Activated naive CD4-positive, alpha-beta T cell treated with anti-CD3 and anti-CD28 coated beads, Interleukin-2, amount 50 U/mL, for 72 hours (primary cell): ENCODE measurements at places on chromosomes 7 and 10.

GRCh38 chr10:6456067-6456466 is 124.0 kb downstream of the PRKCQ start:
- DNase-seq: no peak

GRCh38 chr7:128459394-128459878 is 3.8 kb downstream of the HILPDA start:
- DNase-seq: peak; percentile 40

DNA sequence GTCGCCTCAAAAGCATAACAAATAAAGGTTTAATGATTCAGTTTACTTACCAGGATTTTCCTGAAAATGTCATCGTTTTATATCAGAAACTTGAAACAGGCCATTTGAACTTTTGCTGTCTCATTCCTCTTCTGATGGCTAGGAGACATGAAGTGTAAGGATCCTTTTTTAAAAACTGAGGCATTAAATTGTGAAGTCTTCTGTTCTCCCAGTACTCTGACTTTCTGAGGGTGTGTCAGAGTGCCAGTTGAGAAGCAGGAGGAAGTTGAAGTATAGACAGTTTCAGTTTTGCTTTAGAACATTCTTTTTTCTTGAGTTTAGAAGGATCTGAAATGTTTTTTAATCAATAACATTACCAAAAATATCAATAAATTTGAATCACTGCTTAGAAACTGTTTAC is at the start of gene SAMD9L:
TSS of gene SAMD9L (minus strand) at position 242 of the 400 bp plus-strand sequence. CDS start 12,414 bp downstream, outside the sequence.
- DNase-seq: no peak

DNA sequence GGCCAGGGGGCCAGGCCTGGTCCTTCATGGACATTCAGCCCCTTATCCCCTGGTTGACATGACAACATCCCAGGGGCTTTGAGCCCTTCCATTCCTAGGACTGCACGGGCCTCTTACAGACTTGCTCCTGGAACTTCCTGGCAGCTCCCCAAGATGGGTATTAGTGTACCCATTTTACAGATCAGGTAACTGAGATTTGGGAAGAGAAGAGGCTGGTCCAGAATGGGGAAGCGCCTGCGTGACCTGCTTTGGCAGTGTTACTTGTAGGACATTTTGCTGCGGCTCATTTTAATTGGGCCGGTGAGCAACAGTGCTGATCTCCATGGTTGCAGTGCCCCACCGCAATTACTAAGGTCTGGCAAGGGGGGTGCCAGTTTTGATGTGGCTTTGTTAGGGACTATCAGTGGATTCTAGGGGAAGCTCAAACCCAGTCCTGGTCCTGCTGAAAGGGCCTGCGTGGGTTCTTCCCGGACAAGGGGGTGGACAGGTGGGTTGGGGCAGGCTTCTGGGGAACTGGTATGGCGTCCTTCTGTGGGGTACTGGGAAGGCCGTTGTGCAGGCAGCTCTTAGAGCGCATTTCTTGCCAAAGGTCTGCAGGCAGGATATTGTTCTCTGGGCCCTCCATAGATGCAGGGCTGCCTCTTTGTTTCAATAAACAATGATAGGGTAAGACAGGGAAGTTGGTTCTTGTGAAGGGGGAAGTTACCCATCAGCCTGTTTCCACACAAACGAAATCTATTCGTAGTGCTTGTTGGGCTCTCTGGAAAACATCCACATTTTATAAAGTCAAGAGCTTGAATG is 137.6 kb downstream of the RGS10 start:
- no peak for DNase-seq

DNA sequence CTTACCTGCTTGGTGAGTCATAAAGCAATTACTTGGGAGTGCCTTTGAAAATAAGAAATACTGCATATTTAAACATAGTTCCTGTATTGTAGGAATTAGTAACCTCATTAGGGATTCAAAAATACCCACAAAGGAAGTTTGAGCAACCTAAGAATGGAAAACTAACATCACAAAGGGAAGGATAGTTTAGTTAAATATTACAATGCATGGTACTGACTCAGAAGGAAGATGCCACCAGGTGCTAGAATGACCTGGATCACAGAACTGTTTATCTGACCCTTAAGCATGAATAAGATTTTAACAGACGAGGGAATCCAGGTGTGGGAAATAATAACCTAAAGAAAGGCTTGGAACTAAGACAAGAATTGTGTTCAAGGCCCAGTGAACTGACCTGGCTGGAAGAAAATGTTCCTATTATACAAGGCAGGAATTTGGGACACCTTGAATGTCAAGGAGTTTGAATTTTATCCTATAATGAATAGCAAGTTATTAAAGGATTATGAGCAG is 106.4 kb downstream of the GSAP start:
- no peak for DNase-seq

DNA sequence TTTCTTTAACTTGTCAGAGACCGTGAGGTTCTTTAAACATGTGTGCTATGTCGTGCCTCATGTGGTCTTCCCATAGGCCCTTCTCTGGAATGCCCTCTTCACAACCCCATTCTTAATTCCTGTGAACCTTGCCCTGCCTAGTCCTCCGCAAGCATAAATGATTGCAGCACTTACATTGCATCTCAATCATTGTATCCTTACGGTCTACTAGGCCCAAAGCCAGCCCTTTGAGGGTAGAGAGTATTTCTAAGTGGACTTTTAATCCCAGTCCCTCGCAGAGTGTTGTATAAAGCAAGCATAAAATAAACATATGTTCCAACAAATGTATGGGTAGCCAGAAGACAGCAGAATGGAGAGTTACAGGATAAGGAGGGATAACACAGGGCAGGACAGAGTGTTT is 92.1 kb upstream of the FAM133B start:
- no peak for DNase-seq

GRCh38 chr7:137609500-137609899 is 237.3 kb downstream of the DGKI start:
- no peak for DNase-seq

GRCh38 chr10:124359336-124359832 is 59.3 kb downstream of the OAT start:
- DNase-seq: no peak

DNA sequence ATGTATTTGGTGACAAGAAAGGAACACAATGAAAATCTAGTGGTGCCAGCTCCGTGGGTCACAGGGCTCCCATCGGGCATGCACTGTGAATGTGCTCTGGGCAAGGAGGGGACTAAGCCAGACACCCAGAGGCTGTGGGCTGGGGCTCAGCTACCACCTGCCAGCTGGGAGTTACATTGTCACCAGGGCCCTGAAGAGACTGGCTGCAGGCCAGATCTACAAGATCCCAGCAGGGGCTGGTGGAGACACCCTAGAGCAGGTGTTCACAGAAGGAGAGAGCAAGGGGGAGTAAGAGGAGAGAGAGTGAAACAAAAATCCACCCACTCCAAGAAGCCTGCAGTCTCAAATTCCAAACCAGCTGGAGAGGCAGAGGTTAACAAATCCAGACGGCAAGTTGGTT is 116.6 kb upstream of the ADCY1 start:
- no peak for DNase-seq
